Prostate gland (tissue), 2 donors: ENCODE measurements at places on chromosomes 6 and 20.

- DNase-seq: no peak
Observed at GRCh38 chr20:444862-445426, 17.4 kb downstream of the TBC1D20 start.

DNA sequence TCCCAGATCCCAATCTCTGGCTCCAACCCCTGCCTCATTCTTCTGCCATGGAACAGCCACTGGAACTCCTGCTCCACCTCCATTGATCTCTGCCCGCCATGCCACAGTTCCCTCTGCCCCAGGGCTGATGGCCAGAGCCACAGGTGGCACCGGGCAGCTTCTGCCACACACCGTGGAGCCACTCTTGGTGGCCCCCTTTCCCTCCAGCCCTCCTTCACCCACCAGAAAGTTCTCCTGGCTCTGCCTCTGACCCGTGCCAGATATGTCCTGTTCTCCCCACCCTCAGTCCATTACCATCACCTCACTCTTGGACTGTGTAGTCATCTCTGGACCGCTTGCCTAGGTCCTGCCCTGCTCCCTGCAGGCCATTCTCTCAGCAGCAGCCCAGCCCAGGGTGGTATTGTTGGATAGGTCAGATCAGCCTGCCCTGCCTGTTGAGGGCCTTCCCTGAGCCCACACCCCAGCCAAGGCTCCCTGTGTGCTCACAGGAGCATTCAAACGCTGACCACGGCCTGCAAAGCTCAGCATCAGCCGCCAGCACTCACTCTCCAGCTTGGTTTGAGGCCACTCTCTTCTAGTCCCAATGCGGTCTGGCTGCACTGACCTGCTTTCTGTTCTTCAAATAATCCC lies 16.8 kb upstream of the SYNDIG1 start:
- no peak for DNase-seq

DNA sequence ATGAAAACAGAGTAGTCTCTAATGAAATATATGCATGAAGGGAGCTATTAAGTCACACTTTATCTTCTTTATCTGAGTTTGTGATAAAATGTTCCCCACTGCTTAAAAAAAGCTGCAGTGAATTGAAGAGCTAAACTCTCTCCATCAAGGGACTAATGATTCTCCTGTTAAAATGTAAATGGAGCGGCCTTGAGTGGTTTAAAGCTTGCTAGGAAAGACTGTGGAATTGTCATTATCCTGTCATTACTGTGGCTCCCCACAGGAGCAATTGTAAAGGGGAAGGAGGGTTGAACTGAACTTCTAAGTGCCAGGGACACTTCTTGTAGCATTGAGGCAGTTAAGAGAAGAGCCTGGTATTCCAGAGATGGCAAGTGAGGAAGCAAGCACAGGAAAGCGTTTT lies 17.3 kb upstream of the CNR1 start:
- DNase-seq: no peak

GRCh38 chr20:36336204-36336603 lies 30.1 kb downstream of the DLGAP4 start:
- no peak for DNase-seq

- no peak for DNase-seq
Observed at GRCh38 chr6:137783710-137784109, 83.3 kb upstream of the TNFAIP3 start.

GRCh38 chr20:59064214-59064722 lies 21.7 kb upstream of the PRELID3B start:
- no peak for DNase-seq

DNA sequence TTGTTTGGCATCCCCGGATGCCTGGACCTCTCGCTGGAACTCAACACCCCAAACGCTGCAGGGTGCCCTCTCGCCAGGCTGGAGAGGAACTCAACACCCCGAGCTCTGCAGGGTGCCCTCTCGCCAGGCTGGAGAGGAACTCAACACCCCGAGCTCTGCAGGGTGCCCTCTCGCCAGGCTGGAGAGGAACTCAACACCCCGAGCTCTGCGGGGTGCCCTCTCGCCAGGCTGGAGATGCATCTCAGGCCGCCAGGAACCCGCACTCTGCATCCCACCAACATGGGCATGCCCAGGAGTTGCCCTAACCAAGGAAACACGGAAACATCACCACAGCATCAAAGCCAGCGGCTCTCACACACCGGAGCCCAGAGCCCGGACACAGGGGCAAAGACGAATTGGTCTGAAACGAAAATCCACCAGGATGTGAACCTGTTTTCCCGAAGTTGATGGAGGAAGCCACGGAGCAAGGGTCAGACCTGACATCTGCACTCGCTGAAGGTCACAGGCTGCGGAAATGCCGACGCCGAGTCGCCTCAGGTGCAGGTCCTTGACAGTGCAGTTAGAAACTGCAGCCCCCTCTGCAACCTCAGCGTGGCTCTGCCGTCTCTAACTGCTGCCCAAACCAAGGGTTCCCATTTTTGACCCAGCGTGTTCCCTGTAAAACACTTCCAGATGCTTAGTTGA lies 37.5 kb downstream of the DLL1 start:
- no peak for DNase-seq

GRCh38 chr20:45036044-45036755 lies 64.7 kb downstream of the KCNS1 start:
- no peak for DNase-seq

- no peak for DNase-seq
Observed at GRCh38 chr6:169556758-169557548, 144.9 kb downstream of the WDR27 start.

- DNase-seq: no peak
Observed at GRCh38 chr6:55888917-55889316, 13.5 kb upstream of the BMP5 start.

DNA sequence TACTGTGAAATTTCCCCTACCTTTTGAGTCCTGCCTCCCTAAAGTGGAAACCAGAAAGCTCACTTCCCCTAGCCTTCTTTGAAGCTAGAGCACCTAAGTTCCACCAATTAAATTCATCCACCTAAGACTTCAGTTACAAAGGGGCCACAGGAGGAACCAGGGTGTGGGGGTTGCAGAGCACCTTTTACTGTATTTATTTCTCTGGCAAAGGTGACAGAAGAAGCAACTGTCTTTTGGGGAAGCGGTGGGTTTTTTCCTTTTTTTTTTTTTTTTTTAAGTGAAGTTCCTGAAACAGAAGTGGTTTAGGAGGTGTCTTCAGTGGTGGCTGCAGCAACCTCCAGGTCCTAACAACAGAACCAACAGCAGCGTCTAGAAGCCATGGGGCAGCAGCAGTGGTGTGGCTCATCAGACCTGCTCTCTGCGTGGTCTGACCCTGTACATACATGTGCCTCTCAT lies 13.1 kb downstream of the PSMB9 start:
- DNase-seq: no peak

- DNase-seq: no peak
Observed at GRCh38 chr6:38345586-38345985, 294.1 kb downstream of the BTBD9 start.

- DNase-seq: no peak
Observed at GRCh38 chr6:166419717-166420116, 37.0 kb upstream of the MPC1 start.

GRCh38 chr6:12527339-12527738 lies 189.2 kb upstream of the PHACTR1 start:
- no peak for DNase-seq

DNA sequence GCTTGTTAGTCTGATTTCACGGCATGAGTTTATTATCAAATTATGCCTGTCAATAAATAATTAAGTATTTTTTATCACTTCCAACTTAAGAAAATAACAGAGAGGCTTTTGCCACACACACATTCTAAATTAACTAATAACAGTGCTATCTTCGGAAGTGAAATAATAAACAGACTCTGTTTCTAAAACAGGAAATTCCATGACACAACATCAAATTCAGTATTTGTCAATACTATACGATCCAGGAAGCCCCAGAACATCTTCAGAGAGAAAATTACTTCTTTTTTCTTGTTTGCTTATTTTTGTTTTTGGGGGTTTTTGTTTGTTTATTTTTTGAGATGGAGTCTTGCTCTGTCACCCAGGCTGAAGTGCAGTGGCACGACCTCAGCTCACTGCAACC lies 150.7 kb upstream of the PRDM1 start:
- no peak for DNase-seq

- DNase-seq: no peak
Observed at GRCh38 chr20:40427026-40427425, 262.0 kb downstream of the MAFB start.

- DNase-seq: no peak
Observed at GRCh38 chr20:53208110-53208832, 236.1 kb downstream of the TSHZ2 start.

DNA sequence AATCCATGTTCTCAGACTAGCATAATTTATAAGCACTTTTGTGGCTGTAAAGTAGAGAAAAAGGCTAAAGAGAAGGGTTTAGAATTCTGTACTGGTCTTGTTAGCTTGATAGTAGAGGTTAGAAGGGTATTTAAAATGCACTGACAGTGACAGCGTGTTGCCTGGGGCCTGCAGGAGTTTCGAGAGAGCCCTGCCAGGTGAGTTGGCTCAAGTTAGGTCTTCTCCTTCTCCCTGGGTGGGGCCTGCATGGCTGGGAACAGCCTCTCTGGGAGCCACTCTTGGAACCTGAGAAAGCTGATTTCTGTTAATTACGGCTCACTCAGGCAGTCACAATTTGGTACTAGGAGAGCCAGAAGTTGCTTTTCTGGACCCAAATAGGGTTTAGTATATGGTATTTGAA lies 103.7 kb downstream of the ARID1B start:
- DNase-seq: peak; percentile 31

DNA sequence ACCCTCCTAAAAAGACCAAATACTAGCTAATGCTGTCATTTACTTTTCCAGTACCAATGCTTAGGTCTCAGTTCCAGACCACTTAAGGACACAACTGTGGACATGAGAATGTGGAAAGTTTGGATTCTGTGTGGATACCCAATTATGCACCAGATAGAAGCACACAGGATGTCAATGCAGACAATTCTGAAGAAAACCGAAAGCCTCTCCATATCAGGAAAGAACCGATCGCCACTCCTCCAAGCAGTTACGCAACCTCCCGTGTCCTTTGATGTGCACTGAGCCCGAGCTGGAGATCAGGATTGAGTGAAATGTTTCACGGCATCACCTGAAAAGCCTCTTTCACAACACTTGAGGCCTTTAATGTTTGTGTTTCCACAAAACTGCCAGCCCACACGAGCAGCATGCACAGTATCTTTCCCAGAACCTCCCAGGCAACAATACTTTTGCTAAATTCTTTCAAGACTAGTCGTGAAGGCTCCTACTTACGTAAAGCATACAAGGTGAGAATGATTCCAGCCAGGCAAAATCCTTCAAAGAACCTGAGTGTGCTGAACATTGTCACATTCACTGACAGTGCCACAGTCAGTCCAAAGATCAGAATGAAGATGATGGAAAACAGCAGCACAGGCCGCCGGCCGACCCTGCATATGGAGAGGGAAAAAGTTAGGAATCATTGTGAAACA lies 47.0 kb downstream of the SLC22A23 start:
- peak; percentile 53 for DNase-seq

- DNase-seq: no peak
Observed at GRCh38 chr6:55643861-55644260, 64.9 kb upstream of the HMGCLL1 start.

- DNase-seq: no peak
Observed at GRCh38 chr6:24249926-24250325, 107.9 kb downstream of the DCDC2 start.

- DNase-seq: no peak
Observed at GRCh38 chr6:130518588-130518987, 152.8 kb downstream of the TMEM200A start.

DNA sequence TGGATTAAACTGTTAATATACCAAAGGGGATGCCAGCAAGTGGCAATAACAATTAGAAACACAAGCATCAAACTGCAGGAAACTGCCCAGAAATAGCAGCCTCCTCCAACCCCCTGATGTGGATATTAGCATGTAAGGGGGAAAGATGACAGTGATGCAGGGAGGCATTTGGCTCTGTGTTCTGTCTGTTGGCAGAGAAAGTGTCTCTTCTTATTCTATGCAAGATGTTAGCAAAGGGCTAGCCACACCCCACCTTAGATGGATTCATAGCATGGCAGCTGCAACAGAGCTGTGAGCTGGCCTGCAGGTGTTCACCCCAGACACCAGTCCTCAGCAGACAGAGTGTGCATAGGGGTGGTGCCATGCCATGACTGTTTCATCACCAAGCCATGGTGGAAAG lies 38.0 kb downstream of the SCP2D1 start:
- no peak for DNase-seq

- no peak for DNase-seq
Observed at GRCh38 chr6:93163146-93163545, 256.2 kb downstream of the EPHA7 start.

DNA sequence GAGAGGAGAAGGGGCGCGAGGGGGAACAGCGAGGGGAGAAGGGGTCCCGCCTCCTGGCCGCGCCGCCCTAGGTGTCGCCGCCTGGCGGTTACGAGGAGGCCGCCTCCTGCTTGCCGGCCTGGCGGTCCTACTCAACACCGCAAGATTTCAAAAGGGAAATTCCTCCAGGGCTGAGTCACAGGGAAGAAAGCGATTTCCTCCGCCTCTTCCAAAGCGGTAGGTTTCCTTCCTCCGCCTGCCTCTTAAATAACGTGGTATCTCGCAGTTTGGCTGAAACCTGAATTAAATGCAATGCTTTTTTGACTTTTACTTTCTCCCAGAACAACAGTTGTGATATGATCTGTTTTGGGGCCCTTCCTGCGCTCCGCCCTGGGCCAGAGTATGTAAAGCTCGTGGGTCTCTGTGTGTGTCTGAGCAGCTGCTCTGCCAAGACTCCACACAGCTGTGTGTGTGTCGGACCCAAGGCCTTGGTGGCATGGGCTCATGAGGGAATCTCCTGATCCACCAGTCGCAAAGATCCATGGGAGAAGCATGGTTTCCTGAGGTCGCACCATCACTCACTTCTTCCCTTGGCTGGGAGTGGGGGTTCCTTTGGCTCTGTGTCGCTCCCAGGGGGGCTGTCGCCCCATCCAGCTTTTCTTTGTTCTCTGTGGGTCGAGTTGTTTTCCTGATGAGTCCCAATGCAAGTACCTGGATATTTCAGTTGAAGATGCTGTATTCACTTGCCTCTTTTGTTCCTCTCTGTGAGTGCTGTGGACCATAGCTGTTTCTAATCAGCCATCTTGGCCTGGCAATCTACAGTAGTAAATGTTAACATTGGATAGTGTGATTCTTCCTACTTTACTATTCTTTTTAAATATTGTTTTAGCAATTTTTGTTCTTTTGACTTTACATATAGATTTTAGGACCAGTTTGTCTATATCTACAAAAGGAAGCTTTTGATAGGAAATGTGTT lies 31.6 kb upstream of the NOTCH4 start:
- peak; percentile 67 for DNase-seq

DNA sequence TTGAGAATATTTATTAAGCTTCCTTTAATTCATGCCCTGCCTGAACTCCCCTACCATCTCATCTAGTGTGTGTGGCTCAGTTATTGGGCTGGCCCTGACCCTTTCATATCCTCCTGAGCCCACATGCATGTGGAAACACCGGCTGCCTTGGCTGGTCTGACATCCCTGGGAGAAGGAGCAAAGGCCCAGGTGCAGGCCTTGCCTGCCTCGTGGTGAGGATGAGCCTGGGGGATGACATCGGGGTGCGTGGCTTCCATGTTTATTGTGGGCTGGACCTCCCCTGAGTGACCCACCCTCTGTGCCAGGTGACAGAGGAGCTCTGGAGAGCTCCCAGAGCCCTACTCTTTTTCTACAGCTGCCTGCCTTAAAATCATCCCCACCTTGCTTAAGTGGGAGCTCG lies 69.1 kb downstream of the FOXA2 start:
- DNase-seq: no peak

GRCh38 chr6:161301338-161301737 lies 27.5 kb upstream of the AGPAT4 start:
- no peak for DNase-seq
